ENCODE measurements at places on chromosomes 4 and X. TPM values are rescaled to one million over a fixed set of nuclear protein-coding genes. Genes with fewer than 3 reads are reported as not detected.

Gene AWAT2
- not detected for polyA plus RNA-seq

DNA sequence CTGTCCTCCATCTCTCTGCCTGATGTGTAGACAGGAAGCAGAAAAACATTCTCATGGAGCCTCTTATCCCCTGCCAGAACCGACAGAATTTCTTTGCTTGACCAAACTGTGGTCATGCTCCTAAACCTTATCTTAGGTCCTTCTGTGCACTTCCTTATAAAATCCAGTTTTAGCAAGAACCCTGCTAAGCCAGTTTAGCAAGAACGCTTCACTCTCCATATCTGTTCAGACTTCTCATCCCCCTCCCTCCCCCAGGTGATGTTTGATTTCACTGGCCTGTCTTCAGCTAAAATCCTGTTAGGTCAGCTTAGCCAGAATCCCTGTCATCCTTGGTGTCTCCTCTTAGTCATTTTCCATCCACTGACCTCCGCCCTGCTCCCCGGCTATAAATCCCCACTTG is 1130.9 kb upstream of the PRKX start:
- no peak for DNase-seq

Gene CFAP47
- not detected for polyA plus RNA-seq

DNA sequence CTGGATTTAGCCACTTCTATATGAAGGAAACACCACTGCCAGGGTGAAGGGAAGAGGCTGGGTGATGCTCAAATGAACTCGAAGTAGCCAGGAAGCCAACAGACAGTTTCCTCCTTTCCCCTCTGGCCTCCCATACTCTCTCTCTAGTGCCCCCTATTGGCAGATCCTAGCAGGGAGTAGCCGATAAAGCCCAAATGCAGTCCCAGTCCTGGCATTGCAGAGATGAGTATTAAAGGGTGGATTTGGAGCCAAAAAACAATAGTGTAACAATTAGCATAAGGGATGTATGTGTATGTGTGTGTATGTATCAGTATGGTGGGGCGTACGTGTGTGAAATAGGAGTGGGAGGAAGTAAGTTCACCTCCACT is 213.8 kb upstream of the LDB2 start:
- DNase-seq = peak; percentile 63

Gene SLITRK2
- not detected for polyA plus RNA-seq

- no peak for DNase-seq
These were observed 144.9 kb downstream of the CHIC2 start for GRCh38 chr4:53919535-53919934.

DNA sequence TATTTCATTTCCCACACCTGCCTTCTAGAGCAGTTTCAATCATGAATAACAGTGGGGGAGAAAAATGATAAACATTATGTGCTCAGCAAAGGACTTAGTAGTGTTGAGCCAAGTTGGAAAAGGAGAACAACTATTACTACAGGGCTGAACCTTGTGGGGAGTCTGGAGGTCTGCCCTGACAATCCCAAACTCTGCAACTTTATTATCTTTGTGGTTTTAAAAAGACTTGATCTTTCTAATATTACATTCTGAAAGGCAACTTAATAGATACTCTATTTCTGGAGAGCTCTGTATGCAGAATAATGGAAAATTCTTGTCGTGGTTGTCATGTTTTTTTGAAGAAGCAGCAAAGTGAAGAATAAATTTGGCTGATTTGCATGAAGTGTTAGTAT is 116.1 kb downstream of the SPCS3 start:
- peak; percentile 60 for DNase-seq

- DNase-seq = no peak
These were observed 10.6 kb downstream of the LDB2 start for GRCh38 chr4:16887887-16888286.

DNA sequence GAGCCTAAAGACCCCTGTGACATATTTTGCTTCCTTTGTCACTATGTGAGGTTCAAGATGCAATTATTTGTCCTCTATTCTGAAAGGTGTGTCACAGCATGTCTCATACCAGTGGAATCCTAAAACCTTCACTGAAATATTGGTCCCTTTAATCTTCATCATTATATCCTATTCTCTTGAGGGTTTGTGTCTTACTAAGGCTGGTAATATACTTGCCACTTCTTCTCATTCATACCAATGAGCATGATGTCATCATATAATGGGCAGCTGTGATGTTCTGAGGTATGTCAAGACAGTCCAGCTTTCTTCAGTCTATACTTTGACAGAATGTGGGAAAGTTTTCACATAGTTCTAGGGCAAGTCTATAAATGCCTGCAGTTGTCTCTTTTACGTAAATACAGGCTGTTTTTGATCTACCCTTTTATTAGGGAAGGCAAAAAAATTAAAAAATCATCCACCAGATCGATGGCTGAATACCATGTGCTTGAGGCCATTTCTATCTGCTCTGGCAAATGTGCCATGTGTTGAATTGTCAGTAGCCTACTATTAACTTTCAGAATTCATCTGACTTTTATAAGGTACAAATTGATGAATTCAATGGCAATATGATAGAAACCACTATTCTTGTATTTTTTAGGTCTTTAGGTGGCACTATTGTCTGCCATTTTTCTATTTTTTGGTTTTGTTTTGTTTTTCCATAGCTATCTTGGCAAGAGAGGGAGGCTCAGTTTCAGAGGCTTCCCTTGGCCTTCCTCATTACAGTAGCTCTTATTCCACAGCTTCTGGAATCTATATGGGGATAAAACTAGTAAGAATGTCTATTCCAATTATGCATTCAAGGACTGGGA is 209.0 kb downstream of the PPARGC1A start:
- peak; percentile 25 for DNase-seq

DNA sequence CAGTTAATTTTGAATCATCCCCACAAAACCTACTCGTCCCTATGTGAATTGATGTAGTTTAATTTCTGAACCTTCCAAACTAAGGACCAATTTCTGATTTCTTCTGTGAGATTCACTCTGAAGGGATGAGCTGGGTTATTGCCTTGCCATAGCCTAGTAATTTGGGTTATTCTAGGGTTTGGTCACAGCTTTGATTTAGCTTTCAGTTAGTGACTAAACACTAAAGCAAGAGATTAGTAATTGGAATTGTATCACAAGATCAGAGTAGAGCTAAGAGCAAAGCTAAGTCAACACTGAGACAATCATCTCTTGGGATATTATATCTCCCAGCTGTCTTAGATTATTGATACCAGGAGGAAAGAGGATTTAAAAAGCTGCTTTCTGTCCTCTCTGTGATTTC is 588.0 kb downstream of the CCSER1 start:
- no peak for DNase-seq

Gene RPGR
- polyA plus RNA-seq = 7.3 TPM

Gene RENBP
- polyA plus RNA-seq = 7.4 TPM

GRCh38 chr4:183831026-183831446 is 74.1 kb upstream of the STOX2 start:
- DNase-seq = no peak

DNA sequence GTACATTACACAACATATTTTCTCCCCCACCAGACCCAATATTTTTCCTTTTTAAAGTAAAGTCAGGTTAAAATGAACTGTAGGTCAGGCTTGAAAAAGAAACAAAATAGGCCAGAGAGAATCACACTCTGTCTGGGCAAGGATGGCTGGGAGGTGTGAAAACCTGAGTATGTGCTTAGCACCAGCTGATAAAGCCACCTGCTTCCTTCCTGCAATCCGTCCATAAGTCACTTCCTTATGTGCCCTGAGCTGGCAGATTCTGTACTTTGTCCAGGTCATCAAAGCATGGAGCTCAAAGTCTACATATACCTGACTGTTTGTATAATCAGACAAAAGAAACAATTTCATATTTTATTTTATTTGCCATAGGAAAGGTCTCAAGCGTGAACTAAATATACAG is 37.7 kb downstream of the ANTXR2 start:
- no peak for DNase-seq

Gene SLC10A4
- not detected for polyA plus RNA-seq

DNA sequence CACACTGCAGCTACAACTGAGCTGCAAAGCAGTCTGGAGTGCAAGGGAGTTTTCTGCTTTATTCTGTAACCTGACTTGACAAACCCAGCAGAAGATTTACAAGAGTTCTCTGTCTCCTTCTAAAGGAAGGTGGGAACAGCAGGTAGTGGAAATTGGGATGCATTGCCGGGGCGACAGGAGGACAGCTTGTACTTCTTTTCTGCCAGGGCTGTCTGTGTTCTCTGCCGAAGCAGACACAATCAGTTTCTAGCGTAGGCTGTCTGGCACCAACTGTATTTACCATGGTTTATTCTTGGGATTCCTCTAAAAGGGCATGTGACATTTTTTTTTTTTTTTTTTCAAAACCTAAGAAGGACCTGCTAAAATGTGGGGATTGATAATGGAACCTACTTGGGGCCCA is 190.8 kb upstream of the GK2 start:
- no peak for DNase-seq

GRCh38 chr4:157172011-157172410 is 48.5 kb upstream of the GRIA2 start:
- DNase-seq = no peak

DNA sequence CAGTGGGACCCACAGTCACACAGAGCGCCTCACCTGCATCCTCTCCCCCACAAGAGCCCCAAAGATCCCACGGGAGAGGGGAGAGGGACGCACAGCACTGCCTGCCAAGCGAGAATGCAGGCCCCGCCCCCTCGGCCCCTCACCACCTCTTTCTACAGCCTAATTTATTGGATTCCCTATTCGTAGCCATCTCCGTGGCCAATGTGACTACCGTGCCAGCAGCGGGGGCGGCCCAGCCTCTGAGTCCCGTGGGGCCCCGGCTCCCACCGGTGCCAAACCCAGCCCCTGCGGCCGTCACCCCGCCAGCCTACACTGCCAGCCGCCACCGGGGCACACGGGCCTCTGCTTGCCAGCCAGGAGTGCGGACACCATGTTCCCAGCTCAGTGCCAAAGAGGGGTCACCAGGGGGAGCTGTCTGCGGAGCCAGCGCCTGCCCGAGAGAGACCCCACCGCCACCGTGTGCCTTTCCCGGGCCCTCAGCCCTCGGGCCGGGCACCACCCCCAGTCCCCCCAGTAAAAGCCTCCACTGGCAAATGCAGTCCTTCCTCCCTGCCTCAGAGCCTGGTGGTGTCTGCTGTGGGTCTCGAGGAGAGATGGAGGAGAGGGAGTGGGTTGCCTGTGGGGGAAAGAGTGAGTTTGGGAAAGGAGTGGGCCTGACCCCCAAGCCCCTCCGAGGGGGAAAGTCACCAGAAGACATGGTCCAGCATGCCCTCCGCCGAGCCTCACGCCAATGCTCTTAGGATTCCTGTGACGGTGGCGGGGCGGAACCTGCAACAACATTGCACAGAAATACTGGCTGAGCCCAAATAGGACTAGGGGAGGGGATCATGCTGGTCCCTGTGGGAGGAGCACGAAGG is 19.6 kb upstream of the PLXNB3 start:
- no peak for DNase-seq

DNA sequence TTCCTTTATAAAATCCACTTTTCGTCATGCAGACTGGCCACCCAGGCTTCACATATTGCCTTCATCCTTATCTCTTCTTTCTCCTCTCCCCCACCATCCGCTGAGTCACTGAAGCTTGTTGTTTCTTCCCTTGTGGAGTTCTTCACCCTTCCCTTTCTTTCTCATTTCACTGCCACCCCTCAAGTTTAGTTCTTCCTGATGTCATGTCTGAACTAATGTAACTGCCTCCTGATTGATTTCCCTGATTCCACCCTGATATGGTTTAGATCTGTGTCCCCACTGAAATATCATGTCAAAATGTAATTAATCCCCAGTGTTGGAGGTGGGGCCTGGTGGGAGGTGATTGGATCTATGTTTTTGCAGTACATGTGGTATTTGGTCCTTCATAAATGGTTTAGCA is 151.4 kb downstream of the CPEB2 start:
- DNase-seq = peak; percentile 73
